ENCODE measurements at places on chromosomes 1 and 21.

DNA sequence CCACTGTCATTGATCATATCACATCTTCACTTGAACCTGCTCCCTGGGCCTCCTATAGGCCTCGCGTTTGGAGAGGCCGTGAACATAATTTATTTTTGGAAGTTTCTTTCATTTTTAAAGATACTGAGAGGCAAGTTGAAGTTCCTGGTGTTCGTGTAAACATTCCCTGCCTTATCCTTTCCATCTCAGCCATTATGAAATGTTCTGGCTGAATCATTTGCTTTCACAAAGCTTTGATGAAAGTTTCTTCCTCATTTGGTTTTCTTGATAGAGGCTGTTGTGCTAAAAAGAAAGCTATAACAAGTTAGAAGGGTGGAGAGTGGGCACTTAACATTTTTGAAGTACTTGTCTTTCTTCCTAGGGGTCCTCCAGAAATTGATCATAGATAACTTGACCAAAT is 15.5 kb downstream of the CAMTA1 start:
- no peak for DNase-seq

DNA sequence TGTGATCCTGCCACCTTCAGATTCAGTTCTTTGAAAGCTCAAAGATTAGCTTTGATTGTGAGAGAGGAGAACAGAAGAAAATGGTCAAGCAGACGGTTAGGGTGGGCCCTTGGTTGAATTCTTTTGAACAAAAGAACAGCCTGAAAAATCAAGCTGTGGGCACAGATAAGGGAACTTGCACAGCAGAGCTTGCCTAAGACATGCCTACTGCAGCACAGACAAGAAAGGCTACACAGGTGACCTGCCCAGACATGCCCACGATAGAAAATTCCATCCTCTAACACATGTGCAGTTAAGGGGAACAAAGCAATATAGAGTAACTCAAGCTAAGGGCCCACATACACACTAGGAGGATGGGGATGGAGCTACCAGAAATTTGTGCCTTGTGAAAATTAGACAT is 512.5 kb upstream of the LRRC7 start:
- no peak for DNase-seq

DNA sequence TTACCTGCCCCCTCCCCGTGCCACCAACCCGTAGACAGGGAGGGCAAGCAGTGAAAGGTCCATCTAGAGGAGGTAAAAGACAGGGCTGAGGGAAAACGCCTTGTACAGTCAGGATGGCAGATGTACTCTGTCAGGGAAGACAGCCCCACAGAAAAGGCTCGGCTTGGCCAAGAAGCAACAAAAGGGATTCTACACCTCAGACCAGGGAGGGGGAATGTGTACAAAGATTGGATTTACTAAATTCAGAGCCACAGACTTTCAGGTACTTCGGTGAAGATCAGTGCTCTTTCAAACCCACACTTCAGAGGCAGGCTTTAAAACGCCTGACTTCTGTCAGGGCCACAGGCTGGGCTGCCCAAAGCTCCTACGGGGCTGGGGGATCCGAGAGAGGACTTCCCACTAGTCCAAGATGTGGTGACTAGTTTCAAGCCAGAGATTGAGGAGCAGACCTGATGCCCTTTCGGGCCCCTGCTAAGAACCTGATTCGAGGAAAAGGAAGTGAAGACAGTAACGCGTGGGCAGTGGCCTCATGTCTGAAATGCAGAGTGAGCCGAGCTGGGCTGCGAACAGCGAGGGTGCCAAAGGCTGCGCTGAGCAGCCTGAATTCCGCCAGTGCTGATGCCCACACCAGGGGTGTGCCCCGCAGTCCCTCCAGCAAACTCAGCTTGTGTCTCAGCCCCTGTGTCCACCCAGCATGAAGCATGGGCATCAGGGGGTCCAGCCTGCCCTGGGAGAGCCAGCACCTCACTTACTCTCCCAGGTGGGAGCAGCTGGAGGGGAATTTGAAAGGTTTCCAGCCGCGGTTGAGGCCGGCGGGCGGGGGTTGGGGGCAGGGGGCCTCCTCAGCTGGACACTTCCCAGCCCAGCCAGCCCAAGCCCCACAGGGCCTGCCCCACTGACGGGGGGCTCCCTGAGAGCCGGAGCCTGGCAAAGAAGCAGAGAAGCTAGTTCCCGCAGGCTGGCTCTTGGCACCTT is 36.2 kb downstream of the KIAA1614 start:
- DNase-seq: no peak

DNA sequence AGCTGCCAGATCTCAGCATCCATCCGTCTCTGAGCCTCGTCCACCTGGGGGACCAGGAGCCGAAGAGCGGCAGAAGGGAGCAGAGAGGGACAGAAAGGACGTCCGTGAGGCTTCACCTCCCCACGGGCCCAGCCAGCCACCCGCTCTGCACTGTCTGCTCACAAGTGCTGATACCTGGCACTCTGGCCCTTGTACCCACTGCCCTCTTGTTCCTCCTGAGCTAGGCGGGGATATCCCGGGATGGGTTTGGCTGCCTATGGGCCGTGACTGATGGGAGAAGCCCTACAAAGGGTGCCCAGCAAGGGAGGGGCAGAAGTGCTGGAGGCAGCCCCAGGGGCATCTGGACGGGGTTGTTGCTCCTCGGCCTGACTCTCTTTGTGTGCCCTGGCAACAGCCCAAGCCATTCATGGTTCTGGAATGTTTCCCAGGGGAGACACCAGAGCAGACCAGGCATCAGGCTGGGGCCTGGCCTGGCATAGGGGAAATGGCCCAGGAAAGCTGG is 57.6 kb downstream of the LDLRAD2 start:
- DNase-seq: no peak

DNA sequence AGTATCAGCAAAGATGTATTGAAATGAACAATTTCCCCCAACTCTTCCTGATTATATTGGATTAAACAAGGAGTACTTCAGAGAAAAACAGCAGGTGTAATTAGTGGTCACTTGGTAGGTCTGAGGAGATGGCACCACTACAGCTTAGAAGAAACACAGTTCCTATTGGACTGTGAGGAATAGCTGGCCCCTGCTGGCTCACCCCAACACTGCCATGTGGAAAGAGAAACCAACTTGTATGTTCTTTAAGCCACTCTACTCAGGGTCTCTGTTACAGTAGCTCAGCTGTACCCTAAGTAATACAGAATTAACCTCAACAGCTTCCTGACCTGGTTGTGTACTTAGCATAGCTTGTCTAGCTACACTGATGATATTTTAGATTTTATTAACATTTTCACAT is 26.5 kb upstream of the MTR start:
- no peak for DNase-seq

DNA sequence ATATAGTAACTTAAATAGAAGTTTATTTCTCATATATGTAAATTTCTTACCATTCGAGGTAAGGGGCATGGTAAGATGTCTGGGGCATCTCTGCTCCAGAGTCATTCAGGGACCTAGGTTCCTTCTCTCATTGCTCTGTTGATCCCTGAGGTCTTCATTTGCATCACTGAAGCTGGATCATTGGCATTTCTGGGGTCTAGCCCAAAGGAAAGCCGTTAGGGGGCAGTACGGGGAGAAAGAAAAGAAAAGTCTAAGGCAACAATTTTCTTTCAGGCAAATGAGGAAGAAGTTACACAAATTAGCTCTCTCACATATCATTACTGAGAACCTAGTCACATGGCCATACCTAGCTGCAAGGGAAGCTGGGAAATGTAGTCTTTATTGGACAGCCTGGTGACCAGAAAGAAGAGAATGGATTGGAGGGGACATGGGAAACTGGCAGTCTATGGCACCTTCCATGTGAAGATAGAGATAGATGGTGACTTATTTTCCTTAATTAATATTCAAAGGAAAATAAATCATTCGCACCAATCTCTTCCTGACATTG is 10.2 kb upstream of the SUSD4 start:
- DNase-seq: no peak

DNA sequence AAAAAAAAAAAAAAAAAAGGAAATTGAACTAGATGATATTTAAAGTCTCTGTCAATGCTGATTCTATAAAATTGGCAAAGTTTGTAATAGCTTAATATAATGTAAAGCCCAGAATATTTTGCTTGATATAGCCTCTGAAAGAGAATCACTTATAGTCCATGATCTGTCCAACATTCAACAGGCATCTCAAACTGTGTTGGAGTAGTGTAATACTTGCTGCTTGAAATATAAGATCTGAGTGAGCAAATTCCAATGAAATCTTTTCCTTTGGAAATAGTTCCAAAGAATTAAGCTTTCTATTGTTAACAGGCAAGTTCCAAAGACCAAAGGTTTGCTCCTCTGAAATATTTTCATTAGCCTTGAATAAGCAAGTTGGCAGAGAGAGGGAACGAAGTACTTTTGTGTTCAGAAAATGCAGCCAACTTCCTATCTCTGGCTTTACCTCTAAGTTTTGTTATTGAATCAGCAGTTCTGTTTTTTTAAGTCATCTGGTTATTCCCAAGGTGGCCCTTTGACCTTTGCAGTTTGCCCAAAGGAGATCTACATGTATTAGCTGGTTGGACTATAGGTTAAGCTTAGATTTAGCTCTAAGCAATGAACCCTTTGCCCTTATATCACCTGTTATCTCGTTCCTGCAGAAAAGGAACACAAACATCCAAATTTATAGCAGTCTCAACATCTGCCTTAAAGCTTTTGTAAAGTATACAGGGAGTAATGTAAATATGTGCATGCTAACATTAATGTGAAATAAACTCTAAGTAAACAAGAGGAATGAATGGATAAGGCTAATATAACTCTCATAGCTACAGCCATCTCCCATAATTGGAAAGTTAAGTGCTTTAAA is 24.4 kb upstream of the CEP350 start:
- no peak for DNase-seq

Data from activated naive CD8-positive, alpha-beta T cell treated with anti-CD3 and anti-CD28 coated beads, Interleukin-2, amount 50 U/mL, for 24 hours (primary cell).